ENCODE measurements at places on chromosomes 1 and 21. TPM values are rescaled to one million over a fixed set of nuclear protein-coding genes. Genes with fewer than 3 reads are reported as not detected.
A peak's percentile ranks its signal among the peaks of the same experiment; 100 is the strongest.

HSD3B2 gene
- total RNA-seq, result not detected

DNA sequence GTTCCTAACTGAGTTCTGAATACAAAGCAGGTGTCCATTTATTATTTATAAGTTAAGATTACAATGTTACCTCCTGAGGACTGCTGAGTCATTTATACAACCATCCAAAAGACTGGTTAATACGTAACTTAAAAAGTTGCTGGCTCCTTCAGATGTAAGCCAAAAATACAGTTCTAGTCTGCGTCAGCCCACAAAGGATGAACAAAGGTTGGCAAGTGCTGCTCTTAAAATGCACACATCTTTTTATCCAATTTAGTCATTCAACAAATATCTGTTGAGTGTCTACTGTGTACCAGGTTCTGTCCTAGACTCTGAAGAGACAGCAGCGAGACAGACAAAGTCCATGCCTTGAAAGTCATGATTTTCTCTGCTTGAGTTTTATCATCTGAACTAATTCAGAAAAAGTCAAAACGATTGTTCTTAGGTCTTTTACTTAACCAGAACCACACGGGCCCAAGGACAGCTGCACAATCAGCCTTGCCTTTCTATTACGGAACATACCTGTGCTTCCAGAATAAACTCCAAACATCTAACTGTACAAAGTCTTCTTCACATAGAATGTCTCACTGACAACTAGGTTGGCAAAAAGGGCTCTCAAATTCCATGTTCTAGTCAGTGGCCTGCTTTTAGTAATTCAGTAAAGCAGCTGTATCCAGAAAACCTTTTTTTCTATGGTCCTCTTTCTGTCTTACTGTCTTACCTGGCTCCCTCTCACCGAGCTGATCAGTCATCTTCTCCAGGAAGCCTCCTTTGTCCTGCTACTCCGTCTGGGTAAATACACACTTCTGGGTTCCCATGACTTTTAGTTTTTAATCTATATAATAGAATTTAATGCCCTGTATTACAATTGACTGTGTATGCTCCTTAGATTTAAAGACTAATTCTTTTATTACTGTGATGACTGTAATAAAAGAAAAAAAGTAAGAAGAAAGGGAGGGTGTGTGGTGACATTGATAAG, 15.5 kb upstream of the CNN3 start:
- no peak for ATAC-seq

GRCh38 chr21:35366394-35367080, 317.4 kb upstream of the RUNX1 start:
- ATAC-seq, result peak; percentile 90

ARTN gene
- not detected for total RNA-seq

GRCh38 chr1:1290238-1290731, 10.0 kb downstream of the SCNN1D start:
- ATAC-seq, result no peak

Measured in gastroesophageal sphincter (tissue), 4 donors.